ENCODE measurements at places on chromosomes 7 and 10.
A peak's percentile ranks its signal among the peaks of the same experiment; 100 is the strongest.

DNA sequence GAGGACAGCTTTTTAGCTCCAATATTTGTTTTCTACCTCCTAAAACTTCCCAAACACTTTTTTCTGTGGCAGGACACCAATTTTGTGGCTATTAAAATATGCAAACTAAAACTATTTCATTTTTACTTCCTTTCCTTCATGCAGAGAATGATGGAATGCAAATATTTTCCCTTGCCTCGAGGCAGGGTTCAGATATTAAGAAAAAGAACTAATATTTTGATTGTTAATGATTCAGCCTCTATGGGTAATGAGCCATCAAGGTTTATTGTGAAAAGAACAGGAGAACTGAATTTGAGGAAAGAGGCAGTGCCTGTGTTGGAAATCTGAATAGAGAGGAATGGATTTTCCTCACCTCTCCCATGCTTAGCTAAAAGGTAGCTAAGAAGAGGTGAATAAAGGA is 43.1 kb upstream of the CASD1 start:
- DNase-seq = no peak

- peak; percentile 41 for DNase-seq
Measured at GRCh38 chr10:69574571-69574978, 1.4 kb upstream of the NEUROG3 start.

- no peak for DNase-seq
Measured at GRCh38 chr7:9891056-9891455, 1082.6 kb upstream of the PHF14 start.

GRCh38 chr10:93085272-93085859 is 11.7 kb downstream of the CYP26A1 start:
- no peak for DNase-seq

DNA sequence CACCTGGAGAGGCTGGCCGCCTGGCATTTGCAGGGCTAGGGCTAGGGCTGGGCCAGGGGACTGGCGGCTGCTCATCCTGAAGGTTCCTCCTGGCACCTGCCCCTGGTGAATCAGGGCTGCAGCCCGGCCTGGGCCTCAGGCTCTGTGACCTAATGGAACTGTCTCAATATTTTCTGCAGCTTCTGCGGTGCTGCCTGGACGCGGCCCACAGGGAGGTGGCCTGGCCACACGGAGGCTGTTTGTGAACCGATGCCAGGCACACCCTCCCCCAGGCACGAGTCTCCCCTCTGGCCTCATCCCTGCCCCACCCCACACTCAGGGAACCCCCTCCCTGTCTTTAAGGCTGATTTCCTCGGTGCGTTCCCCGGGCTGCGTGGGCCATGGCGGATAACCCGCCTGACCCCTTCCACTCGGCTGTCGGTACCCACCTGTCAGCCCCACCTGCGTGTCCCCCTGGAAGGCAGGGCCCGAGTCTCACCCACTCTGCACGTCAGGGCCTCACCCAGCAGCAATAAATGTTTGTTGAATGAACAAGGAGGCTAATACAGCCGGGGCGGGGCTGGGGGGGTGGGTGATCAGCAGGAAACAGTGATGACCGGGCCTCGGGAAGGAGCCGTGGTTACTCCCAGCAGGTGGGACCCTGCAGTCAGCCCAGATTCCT is 54.5 kb upstream of the DNAJB6 start:
- DNase-seq = no peak

GRCh38 chr7:26657206-26657641 is 207.2 kb downstream of the SKAP2 start:
- peak; percentile 30 for DNase-seq

GRCh38 chr7:13262929-13263530 is 575.6 kb downstream of the ARL4A start:
- no peak for DNase-seq

DNA sequence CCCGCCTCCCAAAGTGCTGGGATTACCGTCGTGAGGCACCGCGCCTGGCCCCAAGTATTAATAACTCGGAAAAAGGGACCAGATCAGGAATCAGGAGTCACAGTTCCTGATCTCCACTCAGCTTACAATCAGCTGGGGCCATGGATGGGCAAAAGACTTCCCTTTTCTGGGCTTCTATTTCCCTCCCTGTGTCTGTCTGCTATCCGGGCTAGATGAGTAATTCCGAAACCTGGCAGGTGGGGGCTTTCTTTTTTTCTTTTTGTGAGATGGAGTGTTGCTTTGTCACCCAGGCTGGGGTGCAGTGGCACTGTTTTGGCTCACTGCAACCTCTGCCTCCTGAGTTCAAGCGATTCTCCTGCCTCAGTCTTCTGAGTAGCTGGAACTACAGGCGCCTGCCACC is 11.6 kb downstream of the RPS24 start:
- DNase-seq = no peak

DNA sequence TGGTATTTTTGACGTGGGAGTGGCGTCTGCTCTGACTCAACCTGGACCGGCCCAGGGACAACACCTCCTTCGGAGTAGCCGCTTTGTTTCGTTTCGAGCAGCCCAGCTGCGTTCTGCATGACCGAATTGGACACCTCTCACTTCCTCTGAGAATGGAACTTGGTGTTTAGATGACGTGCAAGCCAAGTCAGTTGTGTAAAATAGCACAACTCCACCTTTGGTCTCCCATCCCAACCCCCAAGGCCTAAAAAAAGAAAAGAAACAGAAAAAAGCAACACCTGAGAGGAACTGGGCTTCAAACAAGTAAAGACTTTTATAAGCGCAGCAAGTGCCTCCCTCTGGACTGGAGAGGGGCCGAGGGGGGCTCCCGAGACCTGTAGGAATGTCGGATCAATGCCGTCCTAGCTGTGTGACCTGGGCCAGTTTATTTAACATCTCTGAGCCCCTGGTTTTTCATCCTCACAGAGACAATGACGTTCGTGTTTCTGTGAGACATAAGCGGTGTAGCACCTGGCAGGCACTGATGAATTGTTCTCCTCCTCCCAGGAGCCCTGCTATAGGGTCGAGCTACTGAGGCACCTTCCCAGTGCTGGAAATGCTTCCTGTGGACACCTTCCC is 52.0 kb upstream of the SMNDC1 start:
- no peak for DNase-seq

GRCh38 chr10:21487416-21488180 is 37.9 kb downstream of the SKIDA1 start:
- no peak for DNase-seq

GRCh38 chr10:69407621-69408301 is 9.0 kb downstream of the TACR2 start:
- no peak for DNase-seq

- no peak for DNase-seq
Measured at GRCh38 chr10:99540657-99541531, 8.2 kb downstream of the NKX2-3 start.

DNA sequence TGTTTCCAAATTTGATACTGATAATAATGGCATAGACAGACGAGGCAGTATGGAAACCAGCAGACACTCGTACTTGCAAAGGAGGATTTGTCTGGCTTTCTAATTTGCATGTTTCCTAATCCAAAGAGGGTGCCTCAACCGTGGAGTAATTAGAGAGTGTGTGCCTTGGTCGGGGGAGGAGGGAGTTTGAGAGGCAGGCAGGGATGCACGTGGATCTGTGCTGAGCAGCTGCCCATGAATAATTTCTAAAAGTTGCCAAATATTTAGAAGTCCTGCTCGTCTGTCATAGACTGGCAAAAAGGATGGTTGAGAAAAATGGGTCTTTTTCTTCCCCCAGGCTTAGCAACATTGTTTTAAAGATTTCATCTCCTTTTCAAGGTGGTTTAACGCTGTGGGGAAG is 69.4 kb downstream of the PTPRE start:
- DNase-seq = no peak

DNA sequence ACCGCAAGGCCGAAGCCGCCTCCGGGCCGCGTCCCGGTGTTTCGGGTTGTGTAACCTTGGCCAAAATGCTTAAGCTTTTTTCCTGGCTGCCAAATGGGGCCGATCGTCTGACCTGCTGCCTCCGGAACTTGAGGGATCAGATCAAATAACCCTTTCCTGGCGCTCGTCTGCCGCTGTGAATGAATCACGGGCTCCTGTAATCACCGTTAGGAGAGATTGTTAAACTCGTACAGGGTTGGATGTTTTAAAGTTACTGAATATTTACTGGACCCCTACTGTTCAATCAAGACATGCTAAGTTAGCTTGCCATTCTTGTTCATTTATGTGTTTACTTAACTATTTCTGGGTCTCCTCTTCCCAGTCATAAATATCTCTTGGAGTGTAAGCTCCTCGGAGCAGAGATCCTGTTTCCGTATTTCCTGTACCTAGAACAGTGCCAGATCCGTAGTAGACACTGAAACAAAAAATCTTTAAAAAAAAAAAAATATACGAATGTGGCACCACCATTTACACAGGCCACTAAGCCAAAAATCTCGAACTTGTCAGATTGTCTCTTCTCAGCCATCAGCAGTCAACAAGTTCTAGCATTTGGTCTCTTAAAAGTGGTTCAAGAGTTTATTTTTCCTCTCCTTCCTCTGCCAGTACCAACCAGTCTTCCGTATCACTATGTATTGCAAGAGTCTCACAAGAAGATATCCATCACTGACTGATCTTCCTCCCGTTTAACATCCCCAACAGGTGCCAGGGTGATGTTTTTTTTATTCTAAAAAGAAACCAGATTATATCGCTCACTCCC is 650 bp upstream of the TM9SF3 start:
- no peak for DNase-seq

DNA sequence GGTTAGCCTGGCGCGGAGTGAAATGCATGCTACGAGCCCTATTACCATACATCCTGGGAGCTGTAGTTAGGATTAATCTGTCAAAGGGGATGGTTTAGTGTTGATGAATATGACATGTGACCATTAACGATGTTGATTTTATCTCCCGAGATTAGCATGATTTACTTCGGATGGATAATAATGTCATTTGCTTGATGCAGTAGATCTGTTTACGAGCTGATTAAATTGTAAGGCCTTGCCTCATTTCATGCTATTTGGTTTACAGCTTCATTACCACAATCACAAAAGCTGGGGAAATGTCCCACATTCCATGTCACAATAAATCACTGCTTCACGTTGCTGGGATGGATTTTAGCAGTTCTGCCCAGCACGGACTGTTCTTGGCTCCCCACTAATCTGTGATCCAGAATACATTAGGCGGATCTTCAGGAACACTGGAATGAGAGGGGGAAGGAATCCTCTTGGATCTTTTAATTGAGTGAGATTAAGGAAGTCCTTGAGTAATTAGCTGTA is 22.3 kb downstream of the ZNF503 start:
- DNase-seq = no peak

DNA sequence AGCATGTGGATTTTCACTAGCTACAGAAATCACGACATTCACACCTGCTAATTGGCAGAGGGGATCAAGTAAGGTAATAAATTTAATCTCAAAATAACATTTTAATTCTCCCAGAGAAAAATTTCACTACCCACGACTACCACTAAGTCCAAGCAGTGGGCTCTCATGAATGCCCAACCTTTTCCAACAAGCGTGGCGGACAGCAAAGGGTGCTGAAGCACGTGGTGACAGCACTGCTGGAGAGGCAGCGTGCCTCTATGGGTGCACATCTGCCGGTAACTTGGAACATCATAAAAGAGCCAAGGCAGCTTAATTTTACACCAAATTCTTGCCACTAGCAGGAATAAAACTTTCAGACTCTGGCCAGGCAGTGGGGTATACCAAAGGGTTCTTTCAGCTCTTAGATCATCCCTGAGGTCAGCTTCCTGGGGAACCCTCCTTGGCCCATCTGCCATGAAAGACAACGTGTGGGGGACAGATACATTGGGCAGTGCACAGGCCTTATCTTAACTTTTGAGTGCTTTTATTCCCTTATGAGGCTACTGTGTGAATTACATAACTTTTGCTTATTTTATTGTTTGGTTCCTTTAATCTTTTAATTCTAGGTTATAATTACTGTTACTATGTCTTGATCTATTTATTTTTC is 206.7 kb upstream of the KCTD7 start:
- no peak for DNase-seq

DNA sequence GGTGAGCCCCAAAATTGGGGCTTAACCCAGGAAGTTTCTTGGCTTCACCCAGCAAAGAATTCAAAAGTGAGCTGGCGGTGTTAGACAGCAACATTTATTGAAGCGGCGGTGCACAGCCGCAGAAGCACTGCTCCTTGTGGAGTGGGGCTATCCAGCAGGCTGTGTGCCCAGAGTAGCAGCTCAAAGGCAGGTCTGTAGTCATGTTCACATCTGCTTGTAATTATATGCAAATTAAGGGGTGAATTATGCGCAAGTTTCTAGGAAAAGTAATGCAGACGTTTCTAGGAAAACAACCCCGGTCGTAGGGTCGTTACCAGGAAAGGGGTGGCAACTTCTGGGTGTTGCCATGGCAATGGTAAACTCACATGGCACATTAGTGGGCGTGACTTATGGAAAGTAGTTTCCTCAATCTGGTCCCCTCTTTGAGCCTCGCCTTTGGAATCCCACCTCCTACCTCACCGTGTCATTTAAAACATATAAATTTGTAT is 13.7 kb upstream of the KBTBD2 start:
- peak; percentile 29 for DNase-seq

GRCh38 chr10:44195112-44196007 is 189.5 kb downstream of the CXCL12 start:
- no peak for DNase-seq

- DNase-seq = no peak
Measured at GRCh38 chr10:132616996-132617736, 79.6 kb downstream of the INPP5A start.

GRCh38 chr10:96746503-96746902 is 26.2 kb upstream of the PIK3AP1 start:
- DNase-seq = no peak

DNA sequence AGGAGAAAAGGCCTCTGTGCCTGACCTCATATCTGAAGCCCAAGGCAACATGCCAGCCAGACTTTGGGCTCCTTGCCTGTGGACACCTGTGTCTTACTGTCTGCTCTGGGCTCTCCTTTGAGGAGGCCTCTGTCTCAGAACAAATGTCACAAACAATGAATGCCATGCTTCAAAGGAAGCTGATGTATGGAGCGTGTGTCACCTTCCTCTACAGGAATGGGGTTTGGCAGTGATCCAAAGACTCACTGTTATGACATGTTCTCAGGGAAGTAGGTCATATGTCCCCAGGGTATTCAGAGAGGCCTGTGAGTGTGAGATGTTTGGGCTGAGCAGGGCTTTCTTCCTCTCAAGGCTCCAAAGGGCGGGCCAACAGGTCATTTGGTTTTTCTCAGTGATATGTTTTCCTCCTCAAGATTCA is 38.4 kb downstream of the PTPRE start:
- no peak for DNase-seq

GRCh38 chr7:106058928-106059324 is 53.2 kb downstream of the SYPL1 start:
- DNase-seq = no peak
